Fibroblast of mammary gland (primary cell): ENCODE measurements at places on chromosomes 11 and 22.
A peak's percentile ranks its signal among the peaks of the same experiment; 100 is the strongest.

- DNase-seq, result no peak
Observed at GRCh38 chr22:36010090-36010489, 18.5 kb downstream of the RBFOX2 start.

- peak; percentile 84 for DNase-seq
Observed at GRCh38 chr22:36419177-36419911, 31.6 kb upstream of the MYH9 start.

GRCh38 chr22:30299322-30299721, 10.0 kb upstream of the CASTOR1 start:
- DNase-seq, result no peak

DNA sequence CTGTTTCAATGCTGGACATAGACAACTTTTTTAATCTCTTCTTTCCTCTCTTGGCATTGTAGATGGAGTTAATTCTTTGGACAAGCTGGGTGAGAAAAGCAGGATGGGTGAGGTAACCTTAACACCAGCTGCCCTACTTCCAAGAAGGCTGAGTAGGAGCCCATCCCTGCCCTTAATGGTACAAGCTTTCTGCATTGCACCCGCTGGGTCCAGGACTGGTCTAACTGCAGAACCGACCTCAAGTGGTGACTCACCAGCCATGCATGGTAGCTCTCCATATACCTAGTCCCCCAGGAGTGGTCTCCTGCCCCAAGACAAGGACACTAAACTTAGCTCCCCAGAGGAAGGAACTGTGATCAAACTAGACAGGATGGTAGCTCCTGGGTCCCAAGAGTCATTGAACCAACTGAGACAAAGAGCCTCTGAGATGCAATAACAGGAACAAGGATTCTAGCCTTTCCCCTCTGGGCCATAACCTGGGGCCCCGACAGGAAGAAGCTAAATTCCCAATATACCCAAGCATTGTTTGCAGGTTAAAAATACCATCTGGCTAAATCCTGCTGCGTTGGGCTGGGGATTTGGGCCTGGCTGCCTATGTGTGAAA, 32.1 kb downstream of the RPL27A start:
- no peak for DNase-seq

DNA sequence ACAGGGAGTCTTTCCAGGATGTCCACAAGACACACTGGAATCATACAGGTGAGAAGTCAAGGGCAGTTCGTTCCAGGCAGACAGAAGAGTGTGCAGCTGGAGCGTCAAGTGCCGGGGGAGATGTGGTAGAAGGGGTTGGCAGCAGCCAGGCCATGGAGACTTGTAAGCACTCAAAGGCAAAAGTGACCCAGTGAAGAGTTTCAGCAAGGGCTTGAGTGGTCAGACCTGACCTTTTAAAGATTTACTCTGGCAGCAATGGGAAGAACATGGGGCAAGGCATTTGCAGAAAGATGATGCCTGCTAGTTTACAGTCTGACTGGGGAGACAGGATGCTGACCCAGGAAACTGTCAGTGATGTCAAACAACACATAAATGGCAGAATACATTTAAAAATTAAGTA, 29.0 kb downstream of the P4HA3 start:
- no peak for DNase-seq

- DNase-seq, result peak; percentile 81
Observed at GRCh38 chr11:111635706-111636045, 33.4 kb downstream of the SIK2 start.

- no peak for DNase-seq
Observed at GRCh38 chr11:37812281-37812880, 1214.3 kb upstream of the RAG2 start.

DNA sequence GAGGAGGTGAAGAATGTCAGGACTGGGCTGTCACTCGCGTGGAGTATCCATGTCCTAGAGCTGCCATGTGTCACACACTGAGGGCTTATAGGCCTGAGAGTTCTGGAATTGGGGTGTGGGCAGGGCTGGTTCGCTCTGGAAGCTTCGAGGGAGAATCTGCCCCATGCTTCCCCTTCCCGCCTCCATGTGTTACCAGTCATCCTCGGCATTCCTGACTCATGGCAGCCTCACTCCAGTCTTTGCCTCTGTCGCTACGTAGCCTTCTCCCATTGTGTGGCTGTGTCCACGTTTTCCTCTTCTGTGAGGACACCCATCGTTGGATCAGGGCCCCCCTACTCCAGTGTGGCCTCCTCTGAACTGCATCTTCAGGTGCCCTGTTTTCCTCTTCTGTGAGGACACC, 301.2 kb downstream of the TBC1D22A start:
- no peak for DNase-seq

DNA sequence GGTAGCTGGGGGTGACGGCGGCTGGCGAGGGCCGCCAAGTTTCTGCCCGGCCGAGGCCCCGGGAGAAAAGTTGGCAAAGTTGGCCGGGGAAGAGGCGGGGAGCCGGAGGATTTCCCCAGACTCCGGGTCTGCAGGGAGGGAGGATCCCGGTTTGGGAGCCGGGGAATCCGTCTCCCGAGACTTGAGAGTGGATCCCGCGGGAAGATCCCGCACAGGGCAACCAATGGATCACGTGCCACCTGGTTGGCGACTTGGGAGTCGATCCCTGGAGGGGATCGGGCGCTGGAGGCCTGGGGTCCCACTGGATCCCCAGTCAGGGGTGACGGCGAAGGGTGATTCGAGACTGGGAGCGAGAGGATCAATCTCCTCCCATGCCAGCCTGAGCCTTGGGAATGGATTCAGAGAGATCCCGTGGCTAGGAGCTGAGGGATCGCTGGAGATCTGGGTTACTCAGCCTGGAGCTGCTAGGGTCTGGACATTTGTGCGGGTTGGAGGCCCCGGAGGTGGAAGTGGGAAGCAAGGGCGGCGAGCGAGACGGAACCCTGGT, 394 bp downstream of the KIAA1671 start:
- DNase-seq, result peak; percentile 28

GRCh38 chr11:116787786-116788486, at the start of gene ZPR1:
Gene ZPR1 (minus strand): TSS chr11:116788023. CDS start chr11:116787990, 33 bp downstream.
- peak; percentile 48 for DNase-seq

DNA sequence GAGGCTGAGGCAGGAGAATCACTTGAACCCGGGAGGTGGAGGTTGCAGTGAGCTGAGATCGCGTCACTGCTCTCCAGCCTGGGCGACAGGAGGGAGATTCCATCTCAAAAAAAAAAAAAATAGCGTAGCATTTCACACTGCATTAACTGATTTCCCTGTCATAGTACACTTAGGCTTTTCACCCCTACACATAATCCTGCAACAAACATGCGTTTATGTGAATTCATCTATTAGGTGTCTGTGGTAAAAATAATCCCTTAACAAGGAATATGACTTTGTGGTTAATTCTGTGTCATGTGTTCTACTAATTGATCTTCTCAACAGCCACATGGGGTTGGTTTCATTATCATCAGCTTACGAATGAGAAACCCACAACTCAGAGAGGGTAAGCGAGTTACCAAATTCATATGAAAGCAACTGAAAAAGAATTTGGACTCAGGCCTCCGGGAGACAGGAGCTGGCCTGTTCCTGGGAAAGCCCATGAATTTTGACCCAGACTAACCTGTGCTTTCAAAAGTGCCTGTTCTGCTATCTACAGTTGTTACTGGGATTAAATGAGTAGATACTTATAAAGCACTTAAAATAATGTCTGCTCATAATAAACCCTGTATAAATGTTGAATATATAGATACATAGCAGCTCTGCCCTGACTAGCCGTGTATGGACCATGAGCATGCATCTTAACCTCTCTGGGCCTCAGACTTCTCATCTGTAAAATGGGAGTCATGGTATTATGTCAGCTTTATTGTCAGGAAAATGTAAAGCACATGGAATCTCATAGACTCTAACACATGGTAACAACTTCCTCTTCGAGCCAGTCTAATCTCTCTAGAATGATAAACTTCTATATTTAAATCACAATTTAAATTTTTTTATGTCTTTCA, 36.6 kb downstream of the KCNJ1 start:
- DNase-seq, result no peak

- DNase-seq, result peak; percentile 34
Observed at GRCh38 chr11:57476757-57477506, 16.6 kb downstream of the RTN4RL2 start.

DNA sequence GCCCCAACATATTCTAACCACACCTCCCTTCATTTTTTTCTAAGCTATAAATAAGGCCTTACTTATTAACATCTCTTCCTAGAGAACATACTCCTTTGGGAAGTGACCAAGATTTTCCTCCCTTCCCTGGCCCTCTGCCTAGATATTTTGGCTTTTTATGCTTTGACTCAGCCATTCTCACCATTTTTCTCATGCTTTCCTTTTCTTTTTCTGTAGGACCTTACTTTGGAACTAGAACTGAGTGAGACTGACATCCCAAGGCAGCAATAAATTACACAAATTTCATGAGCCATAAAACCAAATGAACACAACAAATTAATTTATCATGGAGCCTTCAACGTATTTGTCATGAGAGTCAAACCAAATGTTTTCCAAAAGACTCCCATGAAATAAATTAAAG, 142.7 kb upstream of the CTSC start:
- peak; percentile 92 for DNase-seq

DNA sequence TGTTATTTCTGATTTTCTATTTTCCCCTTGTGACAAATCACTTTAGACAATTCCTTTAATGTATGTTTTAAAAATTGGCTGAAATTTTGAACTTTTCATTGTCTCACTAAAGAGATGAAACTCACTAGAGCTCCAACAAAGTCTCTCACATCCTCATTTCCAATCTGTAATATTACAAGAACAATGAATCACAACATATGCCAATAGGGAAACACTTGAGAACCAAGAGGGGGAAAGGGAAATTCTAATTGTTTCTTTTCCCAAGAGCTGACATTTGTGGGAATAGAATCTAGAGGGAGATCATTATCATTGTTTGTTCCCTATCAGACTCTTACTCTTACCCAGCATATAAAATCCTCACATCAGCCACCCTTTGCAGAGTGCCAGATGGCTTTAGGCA, 28.2 kb downstream of the OR10D3 start:
- no peak for DNase-seq

GRCh38 chr11:783581-784015, 6.3 kb downstream of the CEND1 start:
- DNase-seq, result peak; percentile 94

- DNase-seq, result no peak
Observed at GRCh38 chr11:19961225-19961624, 199.1 kb downstream of the DBX1 start.

DNA sequence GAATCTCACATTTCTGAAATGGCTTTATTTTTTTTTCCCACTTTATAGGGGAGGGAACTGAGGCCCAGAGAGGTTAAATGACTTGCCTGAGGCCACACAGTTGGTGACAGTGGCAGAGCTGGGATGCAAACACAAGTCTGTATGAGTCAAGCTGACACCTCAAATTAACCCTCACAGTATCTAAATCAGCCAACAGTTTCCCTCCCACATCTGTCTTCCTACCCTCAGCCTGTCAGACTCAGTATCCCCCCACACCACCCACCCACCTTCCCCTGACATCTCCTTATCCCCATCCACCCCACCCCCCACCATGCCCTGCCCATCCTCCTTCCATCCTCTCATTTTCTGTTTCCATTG, 95.2 kb downstream of the TP53I11 start:
- DNase-seq, result no peak

DNA sequence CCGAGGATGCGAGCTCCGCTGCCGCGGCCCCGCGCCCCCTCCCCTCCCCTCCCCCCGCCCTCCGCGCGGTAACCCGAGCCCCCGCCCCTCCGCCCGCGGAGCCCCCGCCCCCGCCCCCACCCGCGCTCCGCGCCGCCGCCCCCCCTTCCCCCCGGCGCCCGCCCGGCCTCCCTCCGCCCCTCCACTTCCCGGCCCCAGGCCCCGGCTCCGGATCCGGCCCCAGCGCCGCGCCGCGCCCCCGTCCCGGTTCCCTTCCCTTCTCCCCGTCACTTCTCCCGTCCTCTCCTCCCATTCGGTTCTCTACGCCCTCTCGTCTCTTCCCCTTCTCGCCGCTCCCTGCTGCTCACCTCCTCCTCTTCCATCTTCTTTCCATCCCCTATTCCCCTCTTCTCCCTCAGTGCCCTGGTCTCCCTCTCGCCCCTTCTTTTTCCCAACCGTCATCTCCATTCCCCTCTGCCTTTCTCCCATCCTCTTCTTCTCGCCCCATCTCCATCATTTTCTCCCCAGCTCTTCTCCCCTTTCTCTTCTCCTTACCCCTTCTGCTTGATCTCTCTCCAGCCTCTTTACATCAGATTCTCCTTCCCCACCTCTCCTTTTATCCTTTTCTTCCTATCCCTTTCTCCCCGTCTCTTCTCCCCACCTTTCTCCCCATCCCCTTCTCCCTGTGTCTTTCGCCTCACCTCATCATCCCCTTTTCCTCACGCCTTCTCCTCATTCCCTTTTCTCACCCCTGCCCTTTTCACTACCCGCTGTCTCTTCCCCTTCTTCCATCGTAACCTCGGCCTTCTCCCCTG, at the start of gene DCHS1:
TSS of gene DCHS1 (minus strand) at position 20 of the 794 bp plus-strand sequence. CDS start 14,196 bp downstream, outside the sequence.
- no peak for DNase-seq

DNA sequence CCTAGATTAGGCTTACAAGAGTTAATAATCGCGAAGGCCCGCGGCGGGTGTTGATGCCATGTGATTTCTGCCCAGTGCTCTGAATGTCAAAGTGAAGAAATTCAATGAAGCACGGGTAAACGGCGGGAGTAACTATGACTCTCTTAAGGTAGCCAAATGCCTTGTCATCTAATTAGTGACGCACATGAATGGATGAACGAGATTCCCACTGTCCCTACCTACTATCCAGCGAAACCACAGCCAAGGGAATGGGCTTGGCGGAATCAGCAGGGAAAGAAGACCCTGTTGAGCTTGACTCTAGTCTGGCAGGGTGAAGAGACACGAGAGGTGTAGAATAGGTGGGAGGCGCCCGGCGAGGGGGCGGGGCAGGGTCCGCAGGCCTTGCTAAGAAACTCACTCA, 65.5 kb downstream of the AAMDC start:
- DNase-seq, result peak; percentile 5

- DNase-seq, result no peak
Observed at GRCh38 chr11:33390944-33391892, 134.0 kb downstream of the HIPK3 start.

GRCh38 chr11:104573441-104573990, 324.7 kb downstream of the CASP12 start:
- peak; percentile 78 for DNase-seq

GRCh38 chr11:66219846-66220565, 48.4 kb upstream of the RAB1B start:
- DNase-seq, result no peak

- DNase-seq, result no peak
Observed at GRCh38 chr11:47879259-47880158, 31.4 kb upstream of the NUP160 start.

GRCh38 chr11:122604621-122605020, 50.9 kb upstream of the UBASH3B start:
- no peak for DNase-seq

GRCh38 chr22:43129426-43130425, 13.5 kb downstream of the MCAT start:
- DNase-seq, result no peak

DNA sequence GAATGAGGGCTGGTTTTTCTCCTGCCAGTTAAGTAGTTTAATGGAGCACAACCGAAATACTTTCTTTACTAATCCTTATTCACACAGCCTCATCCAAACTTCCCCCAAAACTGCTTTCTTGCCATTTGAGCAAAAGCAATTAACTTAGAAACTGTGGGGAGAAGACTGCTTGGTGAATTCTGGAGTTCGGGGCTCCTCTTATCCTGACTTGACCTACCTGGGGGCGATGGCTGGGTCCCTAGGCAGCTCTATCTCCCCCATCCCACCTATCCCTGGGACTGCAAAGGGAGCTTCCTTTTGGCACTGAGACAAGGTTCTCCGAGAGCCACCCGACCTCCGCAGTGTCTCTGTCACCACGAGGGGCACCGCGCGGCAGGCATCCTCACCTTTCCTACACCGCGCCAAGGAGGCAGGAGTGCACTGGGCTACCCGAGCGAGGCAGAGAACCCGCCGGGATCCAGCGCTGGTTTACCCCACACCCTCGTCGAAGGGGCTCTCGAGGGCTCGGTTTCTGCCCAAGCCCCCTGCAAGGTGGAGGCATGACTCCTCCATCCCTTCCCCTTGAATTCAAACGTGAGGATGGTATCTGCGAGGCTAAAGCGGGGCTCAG, 759 bp downstream of the DESI1 start:
- no peak for DNase-seq
